ENCODE measurements at places on chromosomes 12 and 14.

- DNase-seq: no peak
Measured at GRCh38 chr14:31770271-31770670, 209.1 kb downstream of the NUBPL start.

- peak; percentile 34 for DNase-seq
Measured at GRCh38 chr14:57486767-57487379, 6.8 kb downstream of the CCDC198 start.

DNA sequence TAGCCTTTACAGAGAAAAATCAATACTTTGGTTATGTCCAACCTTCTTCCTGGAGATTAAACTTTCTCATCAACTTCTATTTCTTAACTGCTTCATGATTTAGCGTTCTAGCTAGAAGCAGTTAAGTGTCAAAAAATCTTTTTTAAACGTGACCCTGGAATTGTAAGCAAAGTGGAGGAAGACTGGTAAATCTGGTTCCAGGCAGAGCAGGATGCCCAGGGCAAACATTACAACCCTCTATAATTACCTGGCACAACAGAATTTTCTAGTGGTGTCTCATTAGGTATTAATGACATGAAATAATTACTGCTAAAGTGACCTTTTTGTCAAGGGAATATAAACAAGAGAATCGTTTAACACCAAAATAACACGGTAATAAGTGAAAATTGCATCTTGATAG, 320.8 kb downstream of the MED13L start:
- no peak for DNase-seq

DNA sequence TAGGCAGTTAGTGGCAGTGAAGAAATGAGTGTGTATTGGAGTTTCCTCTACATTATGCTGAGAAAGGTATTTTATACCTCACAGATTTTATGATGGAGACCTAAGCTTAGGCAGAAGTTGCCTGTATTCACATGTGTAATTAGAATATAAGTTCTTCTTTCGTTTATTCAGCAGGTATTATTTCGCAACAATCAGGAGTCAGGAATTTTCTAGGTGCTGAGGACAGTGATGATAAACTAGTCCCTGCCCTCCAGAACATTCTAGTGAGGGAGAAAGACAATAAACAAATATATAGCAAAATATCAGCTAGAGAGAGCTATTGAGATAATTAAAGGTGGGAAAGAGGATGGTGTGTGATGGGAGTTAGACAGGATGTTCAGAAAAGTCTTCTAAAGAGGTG, 345.7 kb downstream of the GRIN2B start:
- DNase-seq: no peak

DNA sequence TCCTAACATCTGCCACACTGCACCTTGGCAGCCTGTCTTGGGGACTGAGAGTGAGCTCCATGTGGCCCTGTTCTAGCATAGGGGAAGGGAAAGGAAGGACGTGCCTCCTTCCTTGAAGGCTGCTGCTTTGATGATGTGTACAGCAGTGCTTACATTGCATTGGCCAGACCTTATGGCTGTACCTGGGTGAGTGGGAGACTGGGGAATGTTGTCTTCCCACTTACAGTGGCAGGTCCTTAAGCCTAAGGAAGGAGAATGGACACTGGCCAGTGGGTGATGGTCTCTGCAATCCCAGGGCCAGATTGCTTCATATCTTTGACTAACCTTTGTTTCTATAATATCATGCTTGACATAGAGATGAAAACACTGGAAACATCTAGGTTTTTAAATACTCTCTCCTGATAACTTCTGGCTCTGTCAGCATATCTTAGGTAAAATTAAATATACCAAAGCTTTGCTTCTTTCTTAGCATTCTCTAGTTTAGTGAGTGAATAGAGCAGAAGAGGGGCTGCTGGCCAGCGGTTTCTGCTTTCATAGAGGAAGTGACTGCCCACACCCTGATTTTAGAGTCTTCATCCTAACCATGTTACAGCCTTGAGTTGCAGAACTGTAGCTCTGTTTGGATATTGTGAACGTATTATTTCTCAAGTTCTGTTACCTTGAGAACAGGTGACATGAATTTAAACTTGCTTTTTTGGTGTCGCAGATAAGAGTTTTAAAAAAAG, 27.2 kb downstream of the KLC1 start:
- no peak for DNase-seq

DNA sequence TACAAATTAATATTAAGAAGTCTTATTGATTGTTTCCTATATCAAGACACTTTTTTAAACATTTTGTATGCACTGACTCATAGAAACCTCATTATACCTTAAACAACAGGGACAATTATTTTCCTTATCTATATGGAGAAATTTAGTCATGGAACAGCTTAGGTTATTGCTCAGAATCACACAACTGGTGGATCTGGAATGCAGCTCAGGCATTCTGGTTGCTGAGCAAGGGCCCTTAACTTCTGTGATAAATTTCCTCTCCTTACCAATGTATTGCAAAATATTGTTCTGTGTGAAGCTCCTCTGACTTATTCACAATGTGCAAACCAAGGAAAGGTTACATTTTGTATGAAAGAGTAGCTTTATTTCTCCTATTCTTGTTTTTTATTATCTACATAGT, 817.8 kb downstream of the LRFN5 start:
- no peak for DNase-seq
